ENCODE measurements at places on chromosomes 4 and X.

GRCh38 chr4:155521382-155521781, 144.6 kb upstream of the MAP9 start:
- DNase-seq, result no peak

DNA sequence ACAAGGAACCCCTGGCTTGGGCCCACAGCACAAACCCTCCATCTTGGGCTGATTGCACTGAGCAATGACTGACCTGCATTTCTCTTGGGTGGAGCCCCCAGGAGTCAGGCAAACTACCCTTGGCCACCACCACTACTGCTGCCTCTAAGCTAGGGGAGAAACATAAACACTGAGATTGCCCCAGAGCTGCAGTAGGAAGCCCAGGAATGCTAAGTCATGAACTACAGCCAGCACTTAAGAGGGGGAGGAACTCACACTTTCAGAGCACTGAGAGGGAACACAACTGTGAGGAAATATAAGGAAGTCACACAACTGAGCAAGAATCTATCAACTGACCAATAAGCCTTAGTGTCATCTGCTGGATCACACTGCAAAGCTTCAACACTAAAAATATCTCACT, 111.6 kb upstream of the PPP3CA start:
- DNase-seq, result no peak

- DNase-seq, result no peak
Measured at GRCh38 chrX:53028678-53029077, 19.9 kb upstream of the GPR173 start.

GRCh38 chr4:136754810-136755530, 777.3 kb downstream of the PCDH18 start:
- DNase-seq, result peak; percentile 9

- no peak for DNase-seq
Measured at GRCh38 chr4:47704693-47705325, 133.1 kb downstream of the CORIN start.

DNA sequence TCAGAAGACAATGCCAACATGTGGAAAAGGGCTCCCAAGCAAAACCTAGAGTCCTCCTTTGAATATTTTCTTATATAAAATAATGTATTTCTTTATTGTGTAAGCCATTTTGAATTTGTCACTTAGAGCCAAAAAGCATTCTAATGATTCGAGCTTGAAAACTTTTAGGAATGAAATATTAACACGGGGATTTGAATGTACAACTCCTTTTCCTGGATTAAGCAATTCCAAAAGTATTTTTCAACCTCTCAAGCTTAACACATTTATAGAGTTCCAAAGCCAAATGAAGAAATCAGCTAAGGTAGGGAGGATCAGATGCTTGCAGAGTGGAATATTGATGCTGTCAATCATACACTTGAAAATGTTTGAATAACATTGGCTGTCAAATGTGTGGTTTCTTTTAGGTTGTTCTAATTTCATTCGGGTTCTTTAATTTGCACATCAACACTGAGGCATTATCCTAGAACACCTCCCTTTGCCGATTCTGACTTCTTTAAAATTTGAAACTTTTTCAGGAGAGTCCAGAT, 67.2 kb upstream of the ETNPPL start:
- DNase-seq, result no peak

DNA sequence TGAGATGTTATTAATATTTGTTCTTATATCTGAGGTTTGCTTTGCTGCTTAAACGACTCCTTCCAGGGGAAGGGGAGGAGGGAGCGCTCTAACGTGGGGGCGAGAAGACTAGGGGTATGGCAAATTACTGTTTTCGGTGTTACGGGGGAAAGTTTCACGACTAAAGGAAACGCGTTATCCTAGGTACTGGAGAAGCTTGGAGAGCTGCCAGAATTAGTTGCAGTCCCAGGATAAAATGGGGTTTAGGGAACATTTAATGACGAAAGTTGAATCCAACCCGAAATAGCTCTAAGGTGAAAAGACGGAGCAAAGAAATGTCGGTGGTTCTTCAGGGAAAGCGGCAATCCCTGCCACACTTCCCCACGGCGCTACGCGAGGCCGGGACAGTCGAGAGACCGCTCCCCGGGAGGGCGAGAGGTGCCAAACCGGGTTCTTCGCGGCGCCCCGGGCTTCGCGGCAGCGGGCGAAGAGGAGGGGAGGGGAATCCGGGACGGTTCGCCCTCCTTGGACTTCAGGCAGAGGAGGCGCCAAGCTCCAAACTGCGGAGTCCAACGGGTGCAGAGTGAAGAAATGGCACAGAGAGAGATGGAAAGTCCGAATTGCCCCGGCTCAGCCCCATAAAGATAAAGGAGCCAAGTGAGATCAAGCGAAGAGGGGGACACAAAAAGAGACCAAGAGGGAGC, 724 bp downstream of the THOC2 start:
- DNase-seq, result peak; percentile 17

DNA sequence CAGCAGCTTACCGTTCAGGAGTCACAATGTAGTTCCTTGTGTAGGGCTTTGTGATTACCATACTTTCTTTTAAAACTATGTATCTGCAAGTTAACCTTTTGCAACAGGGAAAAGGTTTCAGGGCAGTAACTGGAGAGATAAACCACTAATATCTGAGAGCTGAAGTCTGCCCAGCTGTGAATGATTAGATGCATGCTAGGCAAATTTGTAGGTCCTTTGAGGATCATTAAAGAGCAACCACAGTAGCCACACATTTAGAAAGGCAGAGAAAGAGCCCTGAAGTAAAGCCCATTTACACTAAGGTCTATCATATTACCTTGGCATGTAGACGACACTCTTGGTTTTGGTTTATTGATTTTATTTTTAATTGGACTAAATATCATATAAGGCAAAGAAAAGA, 60.0 kb downstream of the ATP8A1 start:
- DNase-seq, result no peak

DNA sequence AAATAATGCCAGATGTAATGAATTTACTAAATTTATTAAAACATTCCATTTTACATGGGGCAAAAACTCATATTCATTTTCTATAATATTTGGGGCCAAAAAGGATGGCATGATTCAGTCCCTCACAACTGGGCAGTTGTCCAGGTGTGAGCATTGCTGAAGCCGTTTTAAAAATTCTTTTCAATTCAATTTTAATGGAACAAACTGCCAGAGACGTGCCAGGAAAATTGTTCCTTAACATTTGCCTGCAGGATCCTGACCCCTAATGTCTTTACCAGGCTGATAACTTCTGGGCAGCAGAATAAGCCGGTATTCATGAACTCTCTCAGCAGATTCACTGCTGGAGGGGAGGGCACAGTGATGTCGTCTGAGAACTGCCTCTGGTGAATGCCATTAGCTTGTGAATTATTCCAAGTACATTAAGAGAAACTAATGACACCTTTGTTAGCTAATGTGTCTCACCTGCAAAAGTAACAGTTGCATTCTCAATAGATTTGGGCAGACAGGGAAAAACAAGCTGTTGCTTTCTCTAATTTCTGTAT, 1445.1 kb upstream of the TENM3 start:
- DNase-seq, result peak; percentile 13

DNA sequence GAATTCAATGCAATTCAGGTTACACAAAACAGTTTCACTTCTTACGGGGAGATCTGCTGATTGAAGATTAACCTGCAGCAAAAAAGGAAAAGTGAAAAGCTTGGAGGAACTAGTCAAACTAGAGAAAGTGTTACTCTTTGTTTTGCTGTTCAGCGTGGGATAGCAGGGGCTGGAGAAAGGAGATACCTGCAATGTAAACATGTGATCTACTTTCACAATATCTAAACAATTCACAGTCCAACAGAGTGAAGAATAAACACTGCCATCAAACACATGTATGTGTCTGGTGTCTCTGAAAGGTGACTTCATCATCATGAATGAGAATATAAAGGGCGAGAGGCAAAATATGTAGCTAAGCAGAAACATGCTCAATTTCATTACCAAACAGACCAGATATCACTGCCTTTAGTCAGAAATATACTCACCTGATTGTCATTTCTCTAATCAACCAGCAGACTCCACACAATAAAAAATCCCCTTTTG, 26.4 kb downstream of the NIPAL1 start:
- DNase-seq, result no peak

- no peak for DNase-seq
Measured at GRCh38 chr4:6357476-6357875, 87.8 kb downstream of the WFS1 start.

DNA sequence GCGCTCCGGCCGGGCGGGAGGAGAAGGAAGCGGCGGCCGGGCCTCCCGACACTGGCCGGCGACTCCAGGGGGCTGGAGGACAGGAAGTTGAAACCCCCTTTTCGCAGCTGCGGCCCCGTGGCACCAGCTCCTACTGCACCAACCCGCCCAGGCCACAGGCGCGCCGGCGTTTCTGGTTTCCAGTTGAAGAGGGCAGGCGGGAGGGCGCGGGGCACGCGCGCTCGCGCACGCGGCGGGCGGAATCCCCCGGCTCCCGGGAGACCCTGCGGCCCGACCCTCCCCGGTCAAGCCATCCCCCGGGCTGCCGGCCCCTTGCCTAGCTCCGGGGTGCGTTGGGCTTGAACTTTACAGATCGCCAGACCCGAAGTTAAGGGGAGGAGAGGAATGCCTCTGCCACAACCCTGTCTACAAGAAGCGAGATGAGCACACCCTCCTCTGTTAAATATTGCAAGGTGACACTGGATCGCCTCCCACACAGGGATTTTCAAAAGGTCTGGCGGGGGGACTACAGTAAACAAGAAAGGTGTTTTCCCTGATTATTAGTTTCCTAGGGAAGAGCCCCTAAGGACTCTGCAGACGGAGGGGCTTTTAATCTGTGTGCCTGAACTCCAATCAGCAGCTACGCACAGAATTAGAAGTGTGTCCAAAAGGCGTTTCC, 1.4 kb downstream of the ELOVL6 start:
- no peak for DNase-seq

GRCh38 chr4:7924570-7924969, 15.1 kb downstream of the AFAP1 start:
- no peak for DNase-seq

DNA sequence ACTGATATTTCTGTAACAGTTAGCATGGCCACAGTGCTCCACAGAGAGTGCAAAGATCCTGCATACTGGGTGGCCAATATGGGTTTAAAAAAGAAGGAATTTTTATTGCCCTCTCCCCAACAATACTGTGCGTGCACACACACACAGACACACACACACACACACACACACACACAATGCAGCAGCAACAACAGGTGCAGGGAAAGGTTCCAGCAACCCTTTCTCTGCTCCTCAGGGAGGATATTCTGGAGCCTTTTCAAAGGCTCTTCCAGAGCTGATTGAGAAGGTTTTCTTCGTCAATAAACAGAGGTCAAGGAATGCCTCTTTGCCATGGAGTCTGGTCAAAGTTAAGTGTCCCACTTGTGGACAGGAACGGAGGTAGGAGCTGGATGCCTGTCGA, 84.8 kb upstream of the ZFP42 start:
- no peak for DNase-seq

DNA sequence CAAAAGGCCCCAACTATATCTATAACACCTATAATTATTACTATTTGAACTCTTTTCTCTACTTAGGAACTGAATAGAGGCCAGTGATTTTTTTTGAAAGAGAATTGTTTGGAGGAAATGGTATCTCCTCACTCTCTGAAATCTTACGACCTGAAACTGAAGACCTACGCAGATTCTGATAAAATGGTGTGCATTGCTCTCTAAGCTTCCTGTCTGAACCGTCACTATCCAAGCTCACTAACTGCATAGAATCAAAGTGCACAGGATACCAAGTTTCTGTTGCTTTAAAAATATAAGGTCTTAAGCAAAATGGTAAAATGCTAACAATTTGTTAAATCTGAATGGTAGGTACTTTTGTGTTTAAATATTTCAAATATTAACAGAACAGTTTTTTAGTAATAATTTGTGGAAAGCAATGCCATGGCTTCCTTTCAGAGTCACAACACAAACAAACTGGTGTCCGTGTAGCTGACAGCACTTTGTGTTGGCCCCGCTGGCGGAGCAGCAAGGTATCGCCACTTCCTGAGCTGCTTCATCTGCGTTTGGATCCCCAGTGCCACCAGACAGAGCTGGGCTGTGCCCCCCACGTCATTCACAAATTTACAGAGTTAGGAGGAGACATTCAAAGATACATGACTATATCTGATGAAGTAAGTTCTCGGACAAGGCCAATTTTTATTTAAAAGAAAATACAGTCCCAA, 313.9 kb downstream of the FBXW7 start:
- DNase-seq, result no peak

DNA sequence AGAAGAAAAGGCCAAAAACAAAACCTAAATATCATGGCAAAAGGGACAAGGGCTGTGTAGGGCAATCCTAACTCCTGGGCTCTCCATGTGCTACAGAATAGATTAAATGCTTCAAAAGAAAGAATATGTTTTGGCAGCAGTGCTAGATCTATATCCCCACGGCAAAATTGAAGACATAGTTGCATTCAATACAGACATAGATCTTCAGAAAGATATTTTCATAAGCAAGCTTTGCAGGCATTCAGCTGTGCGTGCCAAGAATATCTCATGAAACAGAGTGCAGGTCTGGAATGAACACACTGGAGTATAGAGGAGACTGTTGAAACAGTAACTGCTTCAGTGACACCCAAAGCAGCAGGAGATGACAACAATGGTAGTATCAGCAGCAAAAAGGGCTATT, 1476.9 kb downstream of the ARAP2 start:
- DNase-seq, result no peak

GRCh38 chr4:156512622-156513021, 459.0 kb downstream of the PDGFC start:
- DNase-seq, result no peak

DNA sequence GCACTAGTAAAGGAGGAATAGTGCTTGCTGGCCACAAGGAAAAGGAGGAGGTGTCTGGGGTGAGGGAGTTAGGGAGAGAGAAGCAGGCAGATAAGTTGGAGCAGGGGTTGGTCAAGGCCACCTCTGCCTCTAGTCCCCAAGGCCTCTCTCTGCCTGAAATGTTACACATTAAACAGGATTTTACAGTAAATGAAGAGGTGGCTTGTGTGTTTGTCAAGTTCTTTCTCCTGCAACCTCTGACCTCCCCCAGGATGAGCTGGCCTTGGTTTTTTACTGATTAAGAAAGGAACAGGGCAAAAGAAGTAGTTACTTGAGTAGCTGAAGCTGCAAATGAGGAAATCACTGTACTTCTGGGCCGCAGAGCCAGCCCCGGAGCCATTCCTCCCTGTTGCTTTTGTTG, 2.0 kb downstream of the GJB1 start:
- DNase-seq, result no peak

GRCh38 chr4:10281996-10282395, 165.4 kb upstream of the WDR1 start:
- no peak for DNase-seq

- no peak for DNase-seq
Measured at GRCh38 chrX:38224160-38224559, 3.5 kb upstream of the SRPX start.

DNA sequence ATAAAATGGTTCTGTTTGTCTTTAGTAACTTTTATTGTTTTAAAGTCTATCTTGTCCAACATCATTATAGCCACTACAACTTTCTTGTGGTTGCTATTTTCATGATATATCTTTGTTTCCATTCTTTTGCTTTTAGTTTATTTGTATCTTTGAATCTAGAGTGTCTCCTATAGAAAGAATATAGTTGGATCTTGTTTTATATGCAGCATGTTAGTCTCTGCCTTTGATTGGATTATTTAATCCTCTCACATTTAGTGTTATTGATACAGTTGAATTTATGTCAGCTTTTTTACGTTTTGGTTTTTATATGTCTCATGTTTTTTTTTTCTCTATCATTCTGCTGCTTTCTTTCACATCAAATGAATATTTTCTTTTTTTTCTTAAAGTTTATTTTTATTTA, 98.1 kb downstream of the VSIG4 start:
- no peak for DNase-seq
